ENCODE measurements at places on chromosomes 16 and 17.

DNA sequence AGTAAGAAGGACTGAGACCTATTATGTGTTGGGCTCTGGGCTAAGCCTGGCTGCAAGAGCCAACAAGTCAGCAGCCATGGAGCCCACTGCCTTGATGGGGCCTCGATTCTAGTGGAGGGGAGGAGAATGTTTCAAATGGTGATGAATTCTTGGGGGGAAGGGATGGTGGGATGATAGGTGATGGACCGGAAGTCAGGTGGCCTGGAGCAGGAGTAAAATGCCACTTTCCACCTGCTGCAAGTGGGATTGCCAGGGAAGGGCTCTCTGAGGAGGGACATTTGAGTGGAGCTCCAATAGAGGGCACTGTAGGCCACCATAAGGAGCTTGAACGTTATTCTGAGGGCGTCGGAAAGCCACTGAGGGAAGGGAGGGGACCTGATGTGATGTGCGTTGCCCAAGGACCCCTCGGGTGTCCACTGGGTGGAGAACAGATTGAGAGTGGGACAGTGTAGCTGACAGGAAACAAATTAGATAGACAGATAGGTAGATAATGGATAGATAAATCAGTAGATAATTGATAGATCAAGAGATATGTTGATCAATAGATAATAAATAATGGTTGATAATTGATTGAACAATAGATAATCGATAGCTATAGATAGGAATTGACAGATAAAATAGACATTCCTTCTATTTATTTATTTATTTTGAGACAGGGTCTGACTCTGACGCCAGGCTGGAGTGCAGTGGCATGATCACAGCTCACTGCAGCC is 18.2 kb upstream of the NXPH3 start:
- DNase-seq, result no peak

- DNase-seq, result peak; percentile 42
These were observed 1.1 kb downstream of the CHTF8 start for GRCh38 chr16:69131167-69131838.

- DNase-seq, result no peak
These were observed 39.4 kb downstream of the ZNRF1 start for GRCh38 chr16:75038036-75038858.

DNA sequence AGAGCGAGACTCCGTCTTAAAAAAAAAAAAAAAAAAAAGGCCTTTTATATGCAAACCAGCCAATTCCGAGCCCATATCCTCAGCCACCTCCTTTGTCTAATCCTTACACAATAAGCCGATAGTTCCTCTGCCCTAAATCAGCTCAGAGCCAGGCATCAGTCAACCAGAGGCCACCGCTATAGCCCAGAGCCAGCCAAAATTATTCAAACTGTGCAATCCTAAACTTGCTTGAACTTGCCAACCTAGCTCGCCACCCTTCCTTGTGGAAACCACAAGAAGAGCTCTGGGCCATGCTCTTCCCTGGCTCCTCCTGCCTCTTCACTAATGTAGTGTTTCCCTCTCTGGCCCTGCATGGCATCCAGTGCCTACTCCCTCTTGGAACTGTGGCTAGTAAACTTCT is 17.7 kb downstream of the ITGAL start:
- no peak for DNase-seq

DNA sequence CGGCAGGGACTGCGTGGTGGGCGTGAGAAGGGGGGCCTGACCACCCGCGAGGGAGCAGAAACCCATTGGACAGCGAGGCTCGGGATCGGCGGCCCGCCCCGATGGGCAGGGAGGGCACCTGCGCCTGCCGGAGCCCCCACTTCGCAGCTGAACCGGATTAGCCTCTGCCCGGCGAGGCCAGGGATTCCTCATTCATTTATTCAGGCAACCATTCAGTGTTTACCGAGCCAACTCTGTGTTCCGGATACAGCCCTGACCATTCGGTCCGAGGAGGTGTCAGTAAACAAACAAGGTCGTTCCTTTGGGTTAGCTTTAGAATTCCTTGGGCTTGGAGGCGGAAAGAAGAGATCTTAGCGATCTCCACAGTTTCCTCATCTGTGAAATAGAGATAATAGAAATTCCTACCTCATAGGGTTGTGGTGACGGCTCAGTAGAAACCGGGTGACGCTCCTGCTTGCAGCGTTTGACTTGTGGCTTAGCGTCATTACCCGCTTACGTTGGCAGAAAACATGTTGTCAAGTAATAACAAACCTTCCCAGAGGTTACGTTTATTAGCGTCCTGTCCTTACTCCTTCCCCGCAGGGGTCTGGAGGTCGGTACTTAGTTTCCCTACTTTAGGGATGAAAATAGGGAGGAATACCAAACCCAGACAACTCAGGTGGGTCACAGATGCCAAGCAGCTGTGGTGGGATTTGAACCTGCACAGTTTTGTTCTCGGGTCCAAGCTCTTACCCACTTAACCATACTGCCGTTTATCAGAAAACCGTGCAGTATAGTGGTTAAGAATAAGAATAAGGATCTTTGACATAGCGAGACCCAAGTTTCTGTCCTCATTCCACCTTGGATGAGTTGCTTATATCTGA is 893 bp downstream of the POLR3E start:
- peak; percentile 87 for DNase-seq

DNA sequence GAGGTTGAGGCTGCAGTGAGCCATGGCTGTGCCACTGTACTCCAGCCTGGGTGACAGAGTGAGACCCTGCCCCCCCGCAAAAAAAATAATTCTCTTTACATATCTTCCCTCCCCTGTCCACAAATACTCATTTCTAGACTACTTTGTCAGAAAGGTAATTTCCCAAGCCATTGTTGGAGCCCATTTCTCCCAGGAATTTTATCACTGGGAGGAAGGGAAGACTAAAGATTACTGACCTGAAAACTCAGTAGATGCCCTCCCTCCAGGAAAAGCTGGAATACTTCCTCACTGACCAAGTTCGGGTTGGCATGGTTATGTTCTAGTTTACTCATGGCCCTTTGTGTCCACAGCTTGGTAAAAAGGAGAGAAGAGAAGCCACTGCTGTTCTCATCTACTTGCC is 4.1 kb downstream of the CALCOCO2 start:
- no peak for DNase-seq

Measured in putamen (tissue), 1 donor.